Suprapubic skin (tissue), 4 donors: ENCODE measurements at places on chromosomes 3 and 15. TPM values are rescaled to one million over a fixed set of nuclear protein-coding genes. Genes with fewer than 3 reads are reported as not detected.

GRCh38 chr3:96101006-96101560 lies 713.3 kb upstream of the EPHA6 start:
- DNase-seq, result no peak

- DNase-seq, result no peak
Observed at GRCh38 chr15:29345549-29346525, 76.2 kb upstream of the NSMCE3 start.

The SPATA12 gene
- not detected for total RNA-seq

The PLAAT1 gene
- 4.9 TPM for total RNA-seq

- peak; percentile 84 for DNase-seq
Observed at GRCh38 chr3:54891540-54891897, 36.3 kb downstream of the LRTM1 start.
